ENCODE measurements at places on chromosomes 5 and 9.
A peak's percentile ranks its signal among the peaks of the same experiment; 100 is the strongest.

GRCh38 chr5:63194126-63194525, 615.5 kb downstream of the LRRC70 start:
- no peak for DNase-seq

- no peak for DNase-seq
Observed at GRCh38 chr9:131165523-131165922, 40.1 kb downstream of the NUP214 start.

DNA sequence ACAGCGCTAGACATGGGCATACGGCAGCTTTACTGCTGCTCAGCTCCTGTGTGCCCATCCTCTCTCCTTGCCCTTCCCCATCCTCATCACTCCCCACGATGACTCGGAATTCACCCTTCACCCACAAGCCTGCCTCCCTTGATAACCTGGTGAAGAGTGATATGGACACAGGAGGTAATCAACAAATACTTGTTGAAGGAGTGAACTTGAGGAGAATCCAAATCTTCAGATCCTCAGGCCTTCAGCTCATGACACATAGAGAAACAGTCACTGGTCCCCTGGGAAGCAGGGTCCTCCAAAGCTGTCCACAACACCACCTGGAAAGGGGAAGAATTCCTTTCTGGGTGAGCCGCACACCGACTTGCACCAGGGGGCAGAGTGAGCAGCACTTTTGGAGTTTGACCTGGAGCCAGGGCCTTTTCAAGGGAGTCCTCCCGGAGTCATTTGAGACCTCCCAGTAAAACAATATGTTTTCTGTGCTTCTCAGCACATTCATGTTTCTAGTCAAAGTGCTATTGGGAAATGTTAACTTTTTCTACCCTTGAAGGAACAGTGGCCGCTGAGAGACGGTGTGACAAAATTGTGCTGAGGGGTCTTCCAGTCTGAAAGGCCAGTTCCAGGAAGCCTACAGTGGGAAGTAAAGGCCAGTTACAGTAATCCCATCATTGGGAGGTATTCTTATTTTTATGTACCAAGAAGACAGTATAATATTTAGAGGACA, 332.3 kb downstream of the CWC27 start:
- peak; percentile 86 for DNase-seq

GRCh38 chr9:97919217-97919813, 3.0 kb downstream of the TRMO start:
- no peak for DNase-seq

- DNase-seq, result peak; percentile 23
Observed at GRCh38 chr9:122200960-122201595, 27.7 kb downstream of the LHX6 start.

DNA sequence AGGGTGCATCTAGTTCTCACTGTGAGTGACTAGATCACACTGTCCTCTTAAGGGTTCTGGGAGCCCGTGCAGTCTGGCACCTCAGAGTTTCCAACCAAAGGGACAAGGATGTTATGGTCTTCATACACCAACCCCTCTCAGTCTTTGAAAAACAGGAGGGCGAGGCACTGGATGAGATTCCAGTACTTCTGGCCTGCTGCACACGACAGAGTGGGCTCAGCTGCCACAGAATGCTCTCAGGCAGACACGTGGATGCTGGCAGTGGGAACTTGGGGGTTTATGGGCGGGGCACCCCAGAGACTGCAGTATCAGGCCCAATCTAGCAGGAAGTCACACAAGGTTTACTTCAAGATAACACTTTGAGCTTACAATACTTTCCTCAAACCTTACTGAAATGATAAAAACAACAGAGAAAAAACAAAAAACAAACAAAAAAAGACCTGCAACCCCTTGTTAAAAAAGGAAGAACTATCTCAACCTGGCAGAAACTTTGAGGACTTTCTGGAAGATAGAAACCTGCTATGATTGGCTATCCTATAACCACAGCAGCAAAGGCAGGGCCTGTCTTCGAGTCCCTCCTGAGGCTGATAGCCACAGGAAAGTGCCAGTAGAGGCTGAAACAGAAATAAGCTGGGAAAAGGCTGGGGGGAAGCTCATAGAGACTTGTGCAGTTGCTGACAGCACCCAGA, 28.3 kb upstream of the TGFBR1 start:
- no peak for DNase-seq

DNA sequence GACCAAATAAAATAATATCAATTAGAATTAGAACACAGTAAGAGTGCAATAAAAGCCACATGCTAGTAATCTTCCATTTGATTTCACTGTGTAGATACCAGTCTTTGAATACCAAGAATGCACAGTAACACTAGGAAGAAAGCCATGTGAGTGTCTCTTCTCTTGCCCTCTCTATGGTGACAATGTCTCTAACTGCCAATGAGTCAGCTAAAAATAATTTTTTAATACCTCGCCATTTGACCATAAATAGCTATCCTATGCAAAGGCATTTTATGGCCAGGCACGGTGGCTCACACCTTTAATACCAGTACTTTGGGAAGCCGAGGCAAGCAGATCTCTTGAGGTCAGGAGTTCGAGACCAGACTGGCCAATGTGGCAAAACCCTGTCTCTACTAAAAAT, 30.6 kb downstream of the EDIL3 start:
- no peak for DNase-seq

DNA sequence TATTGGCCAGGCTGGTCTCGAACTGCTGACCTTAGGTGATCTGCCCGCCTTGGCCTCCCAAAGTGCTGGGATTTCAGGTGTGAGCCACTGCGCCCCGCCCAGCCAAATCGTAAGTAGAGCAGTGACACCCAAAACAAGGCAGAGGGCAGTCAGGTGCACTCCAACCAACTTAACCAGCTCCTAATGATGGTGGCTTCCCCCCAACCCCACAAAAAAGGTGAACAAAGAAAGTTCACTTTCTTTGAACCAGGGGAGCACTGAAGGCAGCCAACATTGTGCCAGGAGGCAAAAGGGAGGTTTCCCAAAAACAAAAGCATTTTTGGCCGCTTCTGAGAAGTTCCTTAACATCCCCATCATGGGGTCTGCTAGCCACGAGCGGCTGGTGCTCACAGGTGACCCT, 9.6 kb downstream of the GMCL2 start:
- no peak for DNase-seq

GRCh38 chr5:97297063-97297703, 114.1 kb upstream of the RIOK2 start:
- DNase-seq, result peak; percentile 34

DNA sequence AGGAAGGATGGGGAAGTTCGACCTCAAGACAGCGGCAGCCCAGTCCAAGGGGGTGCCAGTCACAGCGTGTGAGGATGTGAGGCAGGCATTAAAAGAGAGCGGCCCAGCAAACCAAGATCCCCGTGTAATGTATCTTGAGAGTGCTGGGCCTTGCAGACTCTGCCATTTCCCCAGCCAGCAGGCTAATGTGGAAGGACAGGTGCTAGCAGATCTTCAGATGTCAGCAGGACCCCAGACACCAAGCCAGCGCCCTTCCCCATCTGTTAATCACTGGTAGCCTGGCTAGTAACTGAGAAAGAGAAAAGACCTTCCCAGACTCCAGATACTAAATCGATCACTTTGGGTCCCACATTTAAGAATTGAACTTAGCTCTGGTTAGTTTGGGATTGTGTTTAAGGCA, 62.2 kb downstream of the NTRK2 start:
- DNase-seq, result no peak

DNA sequence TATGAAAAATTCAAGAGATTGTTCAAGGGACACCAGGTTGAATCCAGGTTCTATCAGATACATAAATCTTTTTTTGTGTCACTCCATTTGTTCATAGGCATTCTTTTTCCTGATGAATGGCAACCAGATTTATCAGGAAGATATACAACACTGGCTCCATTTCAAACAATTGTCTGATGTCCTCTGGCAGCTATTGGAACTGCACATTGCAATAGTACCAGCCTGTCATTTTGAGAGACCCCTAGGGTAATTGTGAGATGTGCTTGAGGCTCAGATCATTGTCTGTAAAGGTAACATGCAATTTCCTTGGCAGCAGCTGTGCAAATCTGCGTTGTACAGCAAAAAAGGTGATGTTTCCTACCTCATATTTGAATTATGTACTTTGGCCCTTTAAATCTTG, 25.9 kb downstream of the KCTD16 start:
- DNase-seq, result no peak

DNA sequence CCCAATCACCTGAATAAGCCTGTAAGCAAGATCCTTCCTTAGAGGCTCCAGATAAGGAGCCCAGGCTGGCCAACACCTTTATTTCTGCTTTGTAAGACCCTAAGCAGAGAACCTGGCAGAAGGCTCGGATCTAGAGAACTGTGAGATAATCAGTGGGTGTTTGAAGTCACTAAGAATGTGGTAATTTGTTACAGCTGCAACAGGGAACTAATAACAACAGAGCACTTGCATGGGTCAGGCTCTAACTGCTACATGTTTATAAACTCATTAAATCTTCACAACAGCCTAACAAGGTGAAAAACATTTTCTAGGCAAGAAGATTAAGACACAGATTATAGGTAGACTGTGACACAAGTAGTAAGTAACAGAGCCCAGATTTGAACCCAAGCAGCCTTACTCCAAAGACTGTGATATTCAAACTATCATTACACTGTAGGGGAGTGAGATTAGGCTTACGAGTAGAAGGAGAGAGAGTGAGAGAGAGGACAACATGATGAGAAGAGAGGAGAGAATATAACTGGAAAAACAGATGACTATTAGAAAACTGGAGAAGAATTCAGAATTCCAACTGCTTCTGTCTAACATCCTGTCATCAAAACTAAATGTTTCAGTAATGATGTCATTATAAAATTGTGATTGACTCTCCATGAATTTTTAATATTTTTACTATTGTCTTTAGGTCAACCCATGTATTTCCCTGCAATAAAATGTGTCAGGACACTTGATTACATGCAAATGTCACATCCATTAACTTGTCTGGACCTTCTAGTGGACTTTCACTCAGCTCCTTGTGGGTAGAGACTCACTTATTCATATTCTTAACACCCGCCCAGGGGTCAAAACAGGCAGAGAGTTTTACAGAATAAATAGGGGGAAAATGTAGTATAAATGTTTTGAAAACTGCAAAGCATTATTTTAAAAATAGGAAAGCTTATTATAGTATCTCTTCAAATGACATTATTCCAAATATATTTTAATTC, 290.9 kb upstream of the RGMB start:
- DNase-seq, result no peak

DNA sequence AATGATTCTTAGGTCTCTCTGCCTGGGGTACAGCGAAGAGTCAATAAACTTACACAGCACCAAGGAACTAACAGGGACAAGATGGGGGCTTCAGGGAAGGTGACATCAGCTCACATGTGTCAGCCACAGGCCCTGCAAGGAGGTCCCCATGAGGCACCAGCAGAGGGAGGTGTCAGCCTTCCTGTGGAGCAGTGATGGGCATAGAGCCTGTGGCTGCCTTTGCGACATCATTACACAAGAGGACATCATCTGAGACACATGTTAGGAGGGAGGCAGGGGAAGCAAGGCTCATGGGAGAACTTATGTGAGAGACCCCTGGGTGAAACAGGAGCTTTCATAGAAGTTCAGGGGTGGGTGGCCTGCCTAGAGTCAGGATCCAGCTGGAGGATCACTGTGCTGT, 389.6 kb downstream of the SEMA5A start:
- peak; percentile 63 for DNase-seq

- peak; percentile 25 for DNase-seq
Observed at GRCh38 chr5:89105171-89105695, 222.2 kb upstream of the MEF2C start.

- no peak for DNase-seq
Observed at GRCh38 chr5:76901522-76901921, 51.3 kb upstream of the CRHBP start.

DNA sequence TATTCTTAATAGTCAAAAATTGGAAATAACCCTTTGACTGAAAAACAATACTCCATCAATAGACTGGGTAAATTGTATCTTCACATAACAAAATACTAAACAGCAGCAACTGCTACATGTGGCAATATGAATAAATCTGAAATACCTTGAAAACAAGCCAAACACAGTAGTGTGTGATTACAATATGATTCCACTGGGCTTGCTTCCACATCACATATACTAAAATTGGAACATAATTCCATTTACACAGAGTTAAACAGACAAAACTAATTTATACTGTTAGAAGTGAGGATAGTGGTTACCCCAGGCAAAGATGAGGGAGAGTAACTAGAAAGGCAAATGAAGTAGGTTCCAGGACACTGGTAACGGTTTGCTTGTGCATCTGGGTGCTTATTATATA, 20.4 kb downstream of the FNIP1 start:
- DNase-seq, result peak; percentile 27

DNA sequence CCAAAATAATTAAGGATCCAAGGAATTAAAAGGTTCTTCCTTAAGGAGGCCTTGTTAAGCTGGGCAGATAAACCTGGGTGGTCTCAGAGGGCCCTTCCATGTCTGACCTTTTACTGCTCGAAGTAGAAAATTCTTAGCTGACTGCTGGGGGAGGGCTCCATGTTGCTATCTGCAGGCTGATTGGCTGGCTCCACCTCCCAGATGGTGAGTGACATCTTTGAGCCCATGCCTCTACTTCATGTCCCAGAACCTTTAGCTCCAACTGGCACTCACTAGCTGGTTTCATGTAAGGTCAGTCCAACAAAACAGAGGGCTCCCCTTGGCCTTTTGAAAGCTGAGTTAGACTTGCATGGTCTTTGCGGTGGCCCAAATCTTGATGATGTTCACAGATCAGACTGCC, 188.2 kb downstream of the PAX5 start:
- no peak for DNase-seq

GRCh38 chr9:34065541-34065940, 16.9 kb upstream of the UBAP2 start:
- no peak for DNase-seq

DNA sequence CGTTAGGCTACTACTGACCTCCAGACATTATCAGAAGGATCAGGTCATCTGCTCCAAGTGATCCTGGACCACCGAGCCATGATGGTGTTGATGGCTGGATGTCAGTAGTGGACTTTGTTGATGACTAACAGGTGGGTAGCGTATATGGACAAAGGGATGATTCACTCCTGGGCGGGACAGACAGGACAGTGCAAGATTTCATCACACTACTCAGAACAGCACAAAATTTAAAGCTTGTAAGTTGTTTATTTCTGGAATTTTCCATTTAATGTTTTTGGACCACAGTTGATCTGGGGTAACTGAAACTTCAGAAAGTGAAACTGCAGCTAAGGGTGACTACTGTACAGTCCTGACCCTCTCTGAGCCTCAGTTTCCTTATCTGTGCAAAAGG, 12.7 kb downstream of the PDGFRB start:
- DNase-seq, result peak; percentile 90

DNA sequence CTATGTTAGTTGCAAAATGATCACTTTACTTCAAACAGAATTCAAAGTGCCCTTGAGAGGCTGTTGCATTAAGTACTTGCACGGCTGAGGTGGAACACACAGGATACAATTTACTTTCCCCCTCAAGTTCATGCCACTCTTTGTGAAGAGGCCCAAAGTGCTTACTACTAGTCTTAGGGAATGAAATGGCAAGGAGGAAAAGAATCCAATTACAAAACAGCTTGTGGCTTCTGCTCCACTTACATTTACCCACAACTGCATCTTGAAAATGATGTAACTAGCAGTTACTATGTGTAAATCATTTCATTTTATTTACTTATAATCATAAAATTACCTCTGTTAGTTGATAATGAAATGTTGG, 14.6 kb downstream of the FOXD1 start:
- peak; percentile 75 for DNase-seq

GRCh38 chr9:120892748-120893610, 16.0 kb upstream of the PHF19 start:
- peak; percentile 64 for DNase-seq
